ENCODE measurements at places on chromosomes 1 and 21.

- no peak for DNase-seq
These were observed 231.4 kb downstream of the GRIK1 start for GRCh38 chr21:29708401-29708800.

DNA sequence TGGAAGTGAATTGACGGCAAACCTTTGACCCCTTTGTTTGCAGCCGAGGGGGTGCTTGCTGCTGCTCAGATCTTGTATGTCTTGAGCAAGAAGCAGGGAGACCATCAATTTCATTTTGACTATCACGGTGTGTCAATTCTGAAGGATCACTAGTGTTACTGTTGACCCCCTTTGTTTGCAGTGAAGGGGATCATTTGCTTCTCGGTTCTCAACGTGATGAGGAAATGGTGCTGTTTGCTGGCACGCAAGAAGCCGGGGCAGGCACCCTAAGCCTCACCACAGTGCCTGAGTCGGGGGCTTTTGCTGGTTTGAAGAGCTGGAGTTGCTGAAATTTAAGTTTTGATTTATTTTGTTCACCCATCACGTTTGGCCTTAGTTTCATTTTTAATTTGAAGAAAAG, 7.5 kb downstream of the RBM15 start:
- DNase-seq: no peak

- DNase-seq: no peak
These were observed 81.3 kb upstream of the RGS4 start for GRCh38 chr1:162987866-162988265.

DNA sequence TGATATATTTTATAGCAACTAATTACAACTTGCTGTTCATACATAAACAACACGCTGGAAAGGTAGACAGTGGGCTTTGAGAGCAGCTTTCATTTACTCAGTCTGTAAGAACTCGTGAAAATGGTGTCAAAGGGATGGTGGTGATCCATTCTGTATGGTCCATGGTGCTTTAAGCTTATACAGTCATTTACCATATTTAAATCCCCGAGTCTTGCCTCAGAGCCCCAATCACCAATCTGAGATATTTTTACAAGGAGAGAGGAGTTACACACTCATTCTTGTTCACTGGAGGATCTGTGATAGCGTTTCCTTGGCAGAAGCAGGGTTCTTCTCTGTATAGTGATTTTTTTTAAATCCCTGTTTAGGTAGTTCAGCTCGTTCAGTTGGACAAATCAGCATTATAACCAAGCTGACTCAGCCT, 694.6 kb downstream of the USP25 start:
- no peak for DNase-seq

GRCh38 chr1:67611846-67612245, 73.2 kb upstream of the GADD45A start:
- no peak for DNase-seq

DNA sequence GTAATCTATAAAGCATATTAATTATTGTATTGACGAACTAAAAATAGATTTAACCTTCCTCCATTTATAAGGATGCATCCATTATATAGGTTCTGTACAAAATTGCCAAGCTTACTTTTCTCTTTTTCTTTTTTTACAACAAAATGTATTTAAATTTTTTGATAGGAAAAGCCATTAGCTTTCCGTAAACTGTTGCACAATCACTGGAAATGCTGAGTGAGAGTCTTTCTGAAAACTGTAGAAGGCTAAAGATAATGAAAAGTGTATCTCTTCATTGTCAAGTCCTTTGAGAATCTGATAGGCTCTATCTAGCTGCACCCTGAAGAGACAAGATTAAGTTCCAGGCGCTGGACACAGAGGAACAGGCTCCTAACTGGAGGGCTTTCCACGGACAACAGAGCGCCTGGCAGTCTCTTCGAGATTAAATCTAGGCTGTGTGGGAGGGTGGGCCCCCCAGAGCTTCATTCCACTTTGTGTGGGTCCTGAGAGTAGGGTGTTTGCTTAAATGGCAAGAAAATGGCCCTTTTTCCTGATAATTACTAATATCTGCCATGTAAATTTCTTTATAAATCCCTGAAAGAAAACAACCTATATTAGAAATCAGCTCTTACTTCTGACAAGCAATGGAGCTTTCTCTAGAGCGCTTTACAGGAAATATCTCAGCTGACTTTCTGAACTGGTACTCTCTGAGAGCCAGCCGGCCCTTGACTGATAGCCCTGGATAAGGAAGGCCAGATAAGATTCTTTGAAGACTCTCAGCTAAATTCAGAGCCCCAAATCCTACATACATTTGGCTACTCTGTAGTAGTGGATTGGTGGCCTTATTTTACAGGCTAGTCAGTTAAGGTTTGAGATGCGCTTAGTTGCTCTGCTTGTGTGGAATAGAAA, 108.3 kb downstream of the FMN2 start:
- no peak for DNase-seq

- no peak for DNase-seq
These were observed 28.0 kb upstream of the SFPQ start for GRCh38 chr1:35220976-35221375.

DNA sequence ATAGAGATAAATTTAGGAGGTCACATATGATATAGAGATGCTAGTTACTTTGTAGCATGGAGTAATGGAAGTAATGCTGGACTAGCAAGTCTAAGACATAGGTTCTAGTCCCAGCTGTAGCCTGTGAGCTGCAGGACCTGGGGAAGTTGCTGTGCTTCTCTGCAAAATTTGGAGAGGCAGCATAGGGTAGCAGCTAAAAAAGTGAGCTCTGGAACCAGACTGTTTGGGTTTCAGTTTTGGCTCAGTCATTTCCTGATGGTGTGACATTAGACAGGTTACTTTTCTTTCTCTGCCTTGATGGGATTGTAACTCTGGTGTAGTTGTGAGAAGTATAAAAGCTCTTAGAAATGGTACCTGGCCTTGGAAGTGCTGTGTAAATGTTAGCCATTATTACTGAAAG, 3.3 kb downstream of the METTL13 start:
- no peak for DNase-seq

- no peak for DNase-seq
These were observed 4.6 kb downstream of the NENF start for GRCh38 chr1:212437179-212437798.

DNA sequence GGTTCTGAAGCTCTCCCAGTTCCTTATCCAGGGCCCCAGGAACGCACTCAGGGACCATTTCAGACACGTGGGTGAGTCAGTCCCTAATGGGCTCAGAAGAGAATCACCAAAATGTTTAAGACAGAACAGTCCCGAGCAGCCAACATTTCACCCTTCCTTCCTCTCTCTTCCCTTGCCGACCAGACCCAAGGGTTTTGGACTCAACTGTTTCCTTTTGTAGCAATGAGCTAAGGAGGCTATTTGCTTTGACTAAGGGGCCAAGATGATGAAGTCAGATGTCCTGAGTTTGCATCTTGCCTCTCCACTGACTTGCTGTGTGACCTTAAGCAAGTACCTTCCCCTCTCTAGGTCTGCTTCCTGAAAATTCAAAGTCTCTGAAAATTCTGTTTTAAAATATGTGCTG, 472.3 kb upstream of the VAMP3 start:
- no peak for DNase-seq

GRCh38 chr1:157151073-157151472, 12.9 kb upstream of the ETV3 start:
- no peak for DNase-seq

GRCh38 chr1:160742428-160743127, 3.5 kb downstream of the SLAMF7 start:
- DNase-seq: no peak

DNA sequence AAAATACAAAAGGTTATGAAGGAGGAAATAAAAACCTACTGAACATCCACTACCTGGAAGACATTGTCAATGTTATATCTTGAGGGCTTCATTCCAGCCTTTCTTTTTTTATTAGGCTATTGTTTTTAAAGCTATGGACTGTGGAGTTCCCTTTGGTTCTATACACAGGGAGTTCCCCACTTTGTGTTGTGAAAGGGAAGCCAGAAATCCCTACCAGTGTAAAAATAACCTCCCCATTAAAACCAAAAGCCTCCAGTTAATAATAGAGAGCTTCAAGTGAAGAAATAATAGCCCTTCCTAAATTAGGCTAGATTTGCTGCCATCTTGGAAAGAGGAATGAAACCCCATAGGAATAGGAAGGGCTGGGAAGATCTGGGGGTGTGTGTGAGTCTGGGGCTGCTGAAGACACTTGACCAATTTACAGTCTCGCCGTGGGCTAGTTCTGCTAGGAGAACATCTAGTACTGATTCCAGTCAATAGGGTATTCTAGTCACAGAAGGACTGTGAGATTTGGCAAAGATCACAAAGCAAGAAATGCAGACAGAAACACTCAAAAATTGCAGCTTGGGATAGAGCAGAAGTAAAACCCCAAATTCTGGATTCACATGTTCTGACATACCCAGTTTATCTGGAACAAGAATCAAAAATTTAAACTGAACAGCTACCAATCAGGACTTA, 32.4 kb upstream of the PTGFRN start:
- no peak for DNase-seq

DNA sequence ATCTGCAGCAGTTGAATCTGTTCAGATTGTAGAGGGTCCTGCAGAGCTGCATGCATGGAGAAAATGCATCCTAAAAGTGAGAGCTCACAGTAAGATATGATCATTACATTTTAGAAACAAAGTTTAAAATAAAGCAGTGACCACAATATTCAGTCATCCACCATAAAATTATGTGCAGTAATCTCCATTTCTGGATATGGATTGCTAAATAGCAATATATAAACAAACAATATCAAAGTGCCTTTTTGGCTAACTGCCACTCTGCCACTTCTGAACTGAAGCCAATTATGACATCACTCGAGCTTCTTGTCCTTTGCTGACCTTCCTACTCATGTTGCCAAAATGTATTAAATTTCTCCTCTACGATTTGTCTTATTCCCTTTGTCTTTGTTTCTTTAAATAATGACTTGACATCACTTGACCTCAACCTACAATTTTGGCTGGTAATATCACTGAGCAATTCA, 262.0 kb upstream of the CXADR start:
- DNase-seq: no peak

- no peak for DNase-seq
These were observed 62.1 kb downstream of the CACNA1E start for GRCh38 chr1:181545395-181545794.

GRCh38 chr21:34790834-34791233, 122.0 kb downstream of the CLIC6 start:
- no peak for DNase-seq

- DNase-seq: no peak
These were observed 473.2 kb upstream of the CHRM3 start for GRCh38 chr1:238913210-238913609.

- no peak for DNase-seq
These were observed 27.9 kb downstream of the CACNA1S start for GRCh38 chr1:201084295-201084694.

GRCh38 chr1:25456502-25456901, 25.8 kb downstream of the MACO1 start:
- DNase-seq: no peak

DNA sequence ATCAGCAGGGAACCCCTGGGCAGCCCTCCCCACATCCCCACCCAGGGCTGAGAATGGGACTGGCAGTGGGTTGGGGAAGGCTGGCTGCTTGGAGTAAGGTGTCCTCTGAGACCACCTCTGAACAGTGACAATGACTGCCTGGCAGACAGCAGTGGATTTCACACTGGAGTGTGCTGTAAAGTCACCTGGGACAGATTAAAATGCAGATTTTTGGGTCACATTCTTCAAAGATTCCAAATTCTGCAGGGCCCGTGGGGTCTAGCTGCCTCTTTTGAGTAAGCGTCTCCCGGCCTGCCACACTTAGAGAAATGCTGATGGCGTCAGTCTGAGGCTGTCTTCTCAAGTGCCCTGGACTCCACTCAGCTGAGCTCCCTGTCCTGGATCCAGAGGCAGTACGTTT, 164.5 kb downstream of the GRIK3 start:
- DNase-seq: no peak

- no peak for DNase-seq
These were observed 576.2 kb downstream of the NEGR1 start for GRCh38 chr1:71706029-71706671.

GRCh38 chr21:43275421-43276211, 106.8 kb downstream of the CRYAA start:
- DNase-seq: no peak

DNA sequence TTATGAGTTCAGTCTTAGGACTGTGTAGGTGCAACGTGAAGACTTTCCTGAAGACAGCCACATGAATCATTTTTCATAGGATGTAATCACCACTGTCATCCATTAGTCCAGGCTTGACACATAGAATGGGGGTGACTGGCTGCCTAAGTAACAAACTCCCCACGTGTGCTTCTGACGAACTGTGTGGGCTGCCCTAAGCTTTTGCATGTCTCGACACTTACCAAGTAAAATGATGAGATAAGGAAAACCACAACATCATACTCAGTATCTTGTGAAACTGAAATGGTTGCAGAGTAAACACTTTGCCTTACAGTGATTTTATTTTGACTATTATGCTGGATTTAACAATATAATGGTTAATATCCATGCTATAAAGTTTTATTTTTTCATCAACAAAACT, 19.5 kb downstream of the ERG start:
- DNase-seq: no peak

DNA sequence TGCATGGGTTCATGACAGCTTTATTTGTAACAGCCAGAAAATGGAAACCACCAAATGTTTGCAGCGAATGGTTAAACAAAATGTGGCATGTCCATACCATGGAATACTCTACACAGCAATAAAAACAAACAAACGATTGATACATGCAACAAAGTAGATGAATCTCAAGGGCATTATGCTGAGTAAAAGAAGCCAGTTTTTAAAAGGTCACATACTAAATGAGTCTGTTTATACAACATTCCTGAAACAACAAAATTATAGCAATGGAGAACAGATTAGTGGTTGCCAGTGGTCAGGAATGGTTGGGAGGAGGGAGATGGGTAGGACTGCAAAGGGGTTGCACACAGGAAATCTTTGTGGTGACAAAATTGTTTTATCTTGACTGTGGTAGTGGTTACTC, 202.4 kb upstream of the UBE2U start:
- no peak for DNase-seq

DNA sequence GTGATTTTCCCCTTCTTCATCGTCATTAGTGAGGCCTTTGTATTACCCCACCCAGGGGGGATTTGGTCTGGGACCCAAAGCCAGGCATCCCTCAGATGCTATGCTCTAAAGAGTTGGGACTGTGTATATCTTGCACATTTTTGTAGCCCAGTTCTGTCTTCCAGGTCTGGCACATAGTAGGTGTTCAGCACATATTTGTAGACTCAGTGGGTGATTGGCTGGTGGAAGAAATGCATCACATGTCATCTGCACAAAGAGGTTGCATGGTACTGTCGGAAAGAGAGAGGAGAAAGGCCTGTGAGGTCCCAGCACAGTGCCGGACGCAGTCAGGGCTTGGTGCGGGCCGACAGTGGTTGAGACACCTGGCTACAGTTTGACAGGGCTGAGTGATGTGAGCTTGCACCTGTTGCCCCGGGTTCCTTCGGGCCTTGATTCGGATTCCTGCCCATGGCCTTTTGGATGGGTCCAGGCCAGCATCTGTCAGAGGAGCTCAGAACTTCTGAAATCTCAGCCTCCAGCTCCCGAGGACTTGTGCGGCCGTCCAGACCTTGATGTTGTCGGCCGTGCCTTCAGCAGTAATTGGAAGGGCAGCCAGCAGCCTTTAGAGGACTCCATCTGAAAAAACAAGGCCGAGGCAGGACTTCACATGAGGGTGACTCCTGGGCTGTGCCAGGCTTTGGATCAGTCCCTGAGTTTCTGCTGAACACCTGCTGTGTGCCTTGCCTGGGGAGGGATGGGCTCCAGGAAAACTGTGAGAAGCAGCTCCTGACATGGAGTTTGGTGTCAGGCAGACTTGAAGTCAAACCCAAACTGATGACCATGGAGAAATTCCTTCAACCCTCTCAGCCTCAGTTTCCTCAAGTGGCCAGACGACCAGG, 40.9 kb upstream of the PADI1 start:
- DNase-seq: no peak

All from stimulated activated CD4-positive, alpha-beta T cell treated with anti-CD3 and anti-CD28 coated beads, TNF-alpha, amount 100 ng/mL, for 24 hours (primary cell).